ENCODE measurements at places on chromosomes 12 and 14. TPM values are rescaled to one million over a fixed set of nuclear protein-coding genes. Genes with fewer than 3 reads are reported as not detected.

The TTC9 gene
- total RNA-seq = 2.6 TPM

The PPP1R1A gene
- not detected for total RNA-seq

The ABHD12B gene
- not detected for total RNA-seq

The PAWR gene
- 87.3 TPM for total RNA-seq

The TAS2R42 gene
- not detected for total RNA-seq

The LRP1-AS gene
- total RNA-seq = not detected

The STXBP6 gene
- 2.6 TPM for total RNA-seq

The SERPINA9 gene
- not detected for total RNA-seq

The LGR5 gene
- total RNA-seq = not detected

The CLEC9A gene
- total RNA-seq = not detected

The CCDC198 gene
- not detected for total RNA-seq

The GPR84 gene
- not detected for total RNA-seq

The ENDOU gene
- not detected for total RNA-seq

The CCDC38 gene
- not detected for total RNA-seq

The TESPA1 gene
- 1.1 TPM for total RNA-seq

The COX8C gene
- total RNA-seq = not detected

The KLHL33 gene
- not detected for total RNA-seq

The MYH6 gene
- not detected for total RNA-seq

The SLC6A12 gene
- 3.4 TPM for total RNA-seq

The FOXA1 gene
- 6.5 TPM for total RNA-seq

The ANO4 gene
- 3.4 TPM for total RNA-seq

The FRMD6 gene
- 203 TPM for total RNA-seq

The RIPK3 gene
- not detected for total RNA-seq

The TRAF3 gene
- total RNA-seq = 41.9 TPM

The RASAL1 gene
- 0.06 TPM for total RNA-seq

The SERPINA10 gene
- not detected for total RNA-seq

The TSHR gene
- not detected for total RNA-seq

The RNF212B gene
- not detected for total RNA-seq

The GLIPR1L1 gene
- not detected for total RNA-seq

The DTX1 gene
- total RNA-seq = 0.24 TPM

The OVCH1 gene
- not detected for total RNA-seq

The SIX1 gene
- total RNA-seq = 14.9 TPM

The CAMKK2 gene
- total RNA-seq = 7.9 TPM

Data from Daoy (cell line).